ENCODE measurements at places on chromosomes 7 and 10.

GRCh38 chr10:43942096-43942850 is 293.6 kb upstream of the ZNF32 start:
- no peak for DNase-seq

- no peak for DNase-seq
Measured at GRCh38 chr10:54622017-54622416, 179.0 kb downstream of the PCDH15 start.

DNA sequence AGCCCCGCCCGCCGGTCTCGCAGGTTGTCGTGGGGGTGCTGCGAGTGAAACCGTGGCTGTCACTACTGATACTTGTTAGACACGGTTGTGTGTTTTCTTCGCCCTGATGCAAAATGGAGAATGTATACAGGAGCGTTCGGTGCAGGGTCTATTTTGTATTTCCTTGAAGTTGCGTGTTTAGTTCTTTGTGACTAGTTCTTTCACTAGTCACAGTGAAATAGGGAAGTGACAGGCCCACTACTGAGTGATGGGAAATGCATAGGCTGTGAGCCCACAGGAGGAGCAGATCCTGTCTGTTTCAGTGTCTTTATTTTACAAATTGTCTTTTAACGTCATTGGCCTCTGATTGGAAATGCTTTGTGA is 675 bp downstream of the ABRAXAS2 start:
- DNase-seq, result no peak

DNA sequence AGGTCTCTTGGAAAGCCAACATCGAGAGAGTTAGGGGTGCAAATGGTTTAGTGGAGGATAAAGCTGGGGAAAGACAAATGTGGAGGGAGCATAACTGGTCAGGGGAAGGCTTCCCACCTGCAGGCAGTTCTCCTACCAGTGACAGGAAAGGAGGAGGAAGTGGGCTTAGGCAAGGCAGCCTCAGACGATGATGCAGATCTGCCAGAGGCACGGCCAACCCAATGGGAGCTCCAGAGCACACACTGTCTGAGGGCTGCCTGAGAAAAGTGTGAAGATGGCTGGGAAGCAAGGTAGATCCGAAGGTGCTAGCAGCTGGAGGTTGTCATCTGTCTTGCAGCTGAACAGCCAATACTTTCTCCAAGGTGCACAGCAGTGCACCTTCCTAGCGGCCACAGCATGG is 178.8 kb downstream of the C7orf25 start:
- DNase-seq, result no peak

DNA sequence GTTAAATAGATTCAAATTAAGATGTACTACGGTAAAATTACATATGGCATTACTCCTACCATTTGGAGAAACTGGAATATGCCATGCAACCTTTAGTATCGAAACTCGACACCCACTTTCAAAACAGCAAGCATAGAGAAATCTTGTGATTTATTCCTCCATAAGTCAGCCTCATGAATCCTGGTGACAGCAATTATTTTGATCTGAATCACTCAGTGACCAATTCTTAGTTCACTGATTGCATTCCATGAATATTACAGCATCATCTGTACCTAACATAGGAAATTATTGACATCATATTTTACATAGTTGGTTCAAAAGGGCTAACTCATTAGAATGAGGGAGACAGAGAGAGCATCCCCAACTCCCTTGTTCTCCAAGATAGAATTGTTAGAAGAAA is 89.6 kb downstream of the CACNB2 start:
- no peak for DNase-seq

DNA sequence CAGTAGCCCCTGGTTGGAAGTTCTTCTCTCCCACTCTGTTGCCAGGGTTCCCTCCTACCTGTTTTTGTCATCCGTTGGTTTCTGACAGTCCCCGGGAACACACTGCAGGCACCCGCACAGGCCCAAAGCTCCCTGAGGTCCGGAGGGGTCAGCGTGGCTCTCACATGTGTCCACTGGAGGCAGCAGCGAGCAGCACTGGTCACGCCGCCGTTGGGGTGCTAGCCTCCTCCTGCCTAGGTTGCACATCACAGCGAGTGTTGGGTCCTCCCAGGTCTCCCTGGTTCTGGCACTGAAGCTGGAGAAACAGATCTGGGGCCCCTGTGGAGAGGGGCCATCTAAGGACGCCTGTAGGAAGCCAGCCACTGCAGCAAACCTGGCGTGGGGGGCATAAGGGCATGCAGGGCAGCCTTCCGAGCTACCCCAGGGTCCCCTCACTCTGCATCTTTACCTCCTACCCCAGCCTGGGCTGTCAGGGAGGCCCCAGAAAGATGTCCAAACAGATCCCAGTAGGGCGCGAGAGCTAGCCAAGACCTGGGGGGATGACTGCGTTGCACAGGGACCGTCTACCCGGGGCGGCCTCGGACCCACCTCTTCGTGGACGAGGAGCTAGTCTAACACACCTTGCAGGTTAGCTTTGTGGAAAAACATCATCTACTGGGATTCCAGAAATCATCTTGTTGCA is 28.9 kb downstream of the LRRC27 start:
- peak; percentile 11 for DNase-seq

GRCh38 chr10:111522551-111522950 is 445.7 kb downstream of the ADRA2A start:
- no peak for DNase-seq

GRCh38 chr10:30894221-30894620 is 137.4 kb downstream of the ZNF438 start:
- no peak for DNase-seq

DNA sequence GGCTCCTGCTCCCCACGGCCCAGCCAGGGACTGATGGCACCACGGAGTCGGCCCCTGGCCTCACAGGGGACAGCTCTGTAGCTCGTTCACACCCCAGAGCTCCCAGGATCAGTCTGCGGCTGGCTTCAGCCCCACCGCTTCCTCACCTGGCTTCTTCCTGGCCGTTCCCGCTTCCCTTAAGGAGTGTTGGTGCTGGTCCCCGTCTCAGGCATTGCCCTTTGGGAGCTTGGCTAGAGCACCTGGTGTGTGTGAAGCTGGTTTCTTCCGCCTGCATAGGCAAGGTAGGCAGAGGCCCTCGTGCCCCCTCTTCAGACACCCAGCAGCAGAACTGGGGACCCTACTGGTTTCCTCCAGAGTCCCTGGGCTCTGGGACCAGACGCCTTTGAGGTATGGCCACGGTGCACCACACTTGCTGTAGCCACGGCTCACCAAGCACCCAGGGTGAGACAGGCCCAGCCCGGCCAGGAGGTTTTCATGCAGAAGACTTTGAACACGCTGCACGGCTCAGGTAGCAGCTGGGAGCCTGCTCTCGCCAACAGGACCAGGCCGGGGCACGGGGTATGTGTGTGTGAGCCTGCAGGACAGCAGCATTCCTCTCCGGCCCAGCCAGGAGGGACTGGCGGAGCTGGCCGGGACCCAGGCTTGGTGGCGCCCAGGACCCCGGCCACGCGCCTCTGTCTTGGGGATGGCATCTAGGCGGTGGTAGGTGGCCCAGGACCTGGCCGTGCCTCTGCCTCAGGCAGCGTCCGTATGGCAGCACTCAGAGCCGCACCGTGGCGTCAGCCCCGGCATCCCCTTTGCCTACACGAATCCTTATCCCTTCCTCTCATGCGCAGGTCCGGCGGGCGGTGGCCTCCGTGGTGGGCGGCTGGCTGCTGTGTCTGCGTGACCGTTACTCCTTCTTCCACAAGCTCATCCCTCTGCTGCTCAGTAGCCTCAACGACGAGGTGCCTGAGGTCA is 13.2 kb upstream of the PRKAR1B start:
- no peak for DNase-seq

DNA sequence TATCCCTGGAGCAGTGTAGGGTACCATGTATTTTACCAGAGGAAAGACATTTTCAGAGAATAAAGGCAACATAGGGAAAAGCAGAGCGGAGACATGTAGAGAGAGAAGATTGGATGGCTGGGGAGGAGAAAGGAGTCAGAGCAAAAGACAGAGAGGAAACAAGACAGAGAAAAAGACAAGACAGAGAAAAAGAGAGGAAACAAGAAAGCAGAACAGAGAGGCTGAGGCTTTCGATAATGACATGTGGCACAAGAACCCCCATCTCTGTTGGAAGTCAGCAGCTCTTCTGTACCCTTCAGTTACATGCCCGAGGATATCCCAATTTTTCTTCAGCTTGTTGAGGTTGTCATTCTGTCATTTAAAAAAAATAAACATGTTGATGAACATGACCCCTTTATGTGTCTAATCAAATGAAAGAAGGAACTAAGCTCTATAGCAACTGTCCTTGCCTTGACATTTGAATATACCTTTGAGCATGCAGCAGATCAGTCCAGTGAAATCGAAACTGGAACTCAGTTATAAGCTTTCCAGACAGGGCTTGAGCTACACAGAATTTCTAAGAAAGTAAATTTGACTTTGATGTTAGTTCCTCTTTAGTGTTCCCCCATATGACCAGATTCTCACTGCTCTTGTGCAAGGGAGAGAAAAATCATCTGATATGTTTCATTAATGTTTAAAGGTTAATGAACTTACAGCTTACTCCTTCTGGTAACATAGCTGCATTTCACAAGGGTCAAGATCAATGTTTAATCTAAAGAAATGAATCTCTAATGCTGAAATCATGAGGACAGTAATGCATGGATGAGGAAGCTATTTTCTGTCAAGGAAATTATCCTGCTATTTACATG is 75.1 kb upstream of the SP4 start:
- peak; percentile 21 for DNase-seq

DNA sequence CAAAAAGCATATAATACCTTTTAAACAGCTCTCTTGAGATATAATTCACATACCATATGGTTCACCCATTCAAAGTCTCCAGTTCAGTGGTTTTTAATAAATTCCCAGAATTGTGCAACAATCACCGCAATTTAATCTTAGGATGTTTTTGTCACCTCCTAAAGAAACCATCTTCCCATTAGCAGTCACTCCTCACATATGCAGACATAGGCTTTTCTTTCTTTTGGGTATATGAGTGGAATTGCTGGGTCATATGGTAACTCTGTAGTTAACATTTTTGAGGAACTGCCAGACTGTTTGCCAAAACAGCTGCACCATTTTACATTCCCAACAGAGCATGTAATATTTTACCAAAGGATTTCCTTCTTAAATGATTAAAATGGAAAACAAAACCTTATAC is 57.0 kb downstream of the CC2D2B start:
- no peak for DNase-seq

DNA sequence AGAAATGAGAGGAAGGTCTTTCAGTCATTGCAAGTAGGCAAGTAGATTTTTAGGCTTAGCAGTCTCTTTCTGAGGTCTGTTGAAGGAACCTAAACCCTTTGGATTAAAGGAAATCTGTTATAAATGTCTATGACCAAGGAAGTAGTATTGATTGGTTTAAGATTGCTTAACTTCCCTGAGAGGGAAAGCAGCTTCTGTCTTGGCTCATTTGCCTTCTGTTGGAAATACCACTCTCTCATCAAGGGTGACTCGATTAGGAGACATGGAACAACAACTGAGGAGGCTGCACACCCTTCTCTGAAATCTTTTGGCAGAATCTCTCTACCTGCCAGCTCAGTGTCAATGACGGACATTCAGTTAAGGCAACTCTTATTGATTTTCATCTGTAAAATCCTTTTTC is 282.9 kb downstream of the PRKG1 start:
- DNase-seq, result no peak

- DNase-seq, result no peak
Measured at GRCh38 chr7:80278737-80279136, 144.1 kb downstream of the GNAI1 start.

DNA sequence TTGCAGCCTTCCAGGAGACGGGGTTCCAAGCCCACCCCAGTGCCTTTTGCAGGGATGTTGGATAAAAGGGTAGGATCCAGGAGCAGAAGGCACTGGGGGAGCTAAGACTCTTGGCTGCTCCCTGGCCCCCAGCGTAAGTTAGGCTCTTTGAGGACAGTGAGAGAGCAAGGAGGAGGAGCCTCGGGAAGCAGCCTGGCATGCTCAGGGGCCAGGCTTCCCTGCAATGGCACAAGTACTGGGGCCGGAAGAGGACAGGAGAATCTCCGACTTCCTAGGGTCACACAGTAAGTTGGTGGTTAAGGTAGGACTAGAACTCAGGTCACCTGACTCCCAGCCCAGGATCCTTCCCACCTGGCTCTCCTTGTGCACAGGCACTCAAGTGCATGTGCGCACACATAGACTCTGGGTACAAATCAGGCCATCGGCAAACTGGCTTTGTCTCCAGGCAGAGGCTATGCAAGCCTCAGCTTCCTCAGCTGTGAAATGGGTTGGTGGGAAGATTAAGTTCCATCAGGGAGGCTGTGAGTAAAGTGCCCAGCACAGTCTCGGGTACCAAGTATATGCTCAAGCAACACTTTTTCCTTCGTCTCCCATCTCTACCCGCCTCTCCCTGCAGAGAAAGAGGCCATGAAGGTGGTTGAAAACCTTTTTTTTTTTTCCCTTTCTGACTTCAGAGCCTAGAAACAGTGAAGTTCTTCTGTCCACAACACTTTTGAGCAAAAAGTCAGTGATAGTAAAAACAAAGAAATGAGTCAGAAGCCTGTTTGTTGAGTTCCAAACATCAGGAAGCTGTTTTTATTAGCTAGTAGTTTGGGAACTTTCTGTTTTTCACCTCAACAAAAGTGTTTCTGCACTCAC is 79.1 kb downstream of the NEURL1 start:
- DNase-seq, result no peak

GRCh38 chr7:40525764-40526163 is 391.0 kb downstream of the SUGCT start:
- no peak for DNase-seq

DNA sequence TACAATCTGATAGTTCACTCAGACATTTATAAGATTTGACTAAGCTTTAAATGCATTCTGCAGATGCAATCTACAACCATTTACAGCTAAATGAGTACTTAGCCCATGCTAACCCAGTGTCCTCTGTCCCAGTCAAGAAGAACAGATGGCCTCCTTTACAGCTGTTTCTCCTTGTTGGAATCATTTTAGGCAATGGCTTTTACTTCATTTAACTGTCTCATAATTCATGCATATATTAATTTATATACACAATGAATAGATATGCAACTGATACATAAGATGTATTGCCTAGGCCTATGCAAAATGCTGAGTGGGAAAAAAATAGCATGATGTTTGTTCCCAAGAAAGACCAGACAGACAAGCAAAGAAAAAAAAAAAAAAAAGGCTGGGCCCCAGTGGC is 82.2 kb downstream of the TSPAN12 start:
- no peak for DNase-seq

GRCh38 chr10:3294919-3295581 is 122.5 kb upstream of the PITRM1 start:
- no peak for DNase-seq

All from activated CD4-positive, alpha-beta T cell treated with anti-CD3 and anti-CD28 coated beads, Interleukin-2, amount 50 U/mL, for 24 hours (primary cell).